ENCODE measurements at places on chromosomes 16 and 17.

GRCh38 chr17:66654106-66654740 is 180.7 kb upstream of the CACNG5 start:
- DNase-seq: no peak

GRCh38 chr17:63821804-63822203 is 5.4 kb upstream of the PSMC5 start:
- DNase-seq: no peak

- DNase-seq: no peak
Measured at GRCh38 chr16:57889522-57889921, 81.4 kb downstream of the CNGB1 start.

- no peak for DNase-seq
Measured at GRCh38 chr17:75777296-75777922, 7.2 kb upstream of the UNK start.

DNA sequence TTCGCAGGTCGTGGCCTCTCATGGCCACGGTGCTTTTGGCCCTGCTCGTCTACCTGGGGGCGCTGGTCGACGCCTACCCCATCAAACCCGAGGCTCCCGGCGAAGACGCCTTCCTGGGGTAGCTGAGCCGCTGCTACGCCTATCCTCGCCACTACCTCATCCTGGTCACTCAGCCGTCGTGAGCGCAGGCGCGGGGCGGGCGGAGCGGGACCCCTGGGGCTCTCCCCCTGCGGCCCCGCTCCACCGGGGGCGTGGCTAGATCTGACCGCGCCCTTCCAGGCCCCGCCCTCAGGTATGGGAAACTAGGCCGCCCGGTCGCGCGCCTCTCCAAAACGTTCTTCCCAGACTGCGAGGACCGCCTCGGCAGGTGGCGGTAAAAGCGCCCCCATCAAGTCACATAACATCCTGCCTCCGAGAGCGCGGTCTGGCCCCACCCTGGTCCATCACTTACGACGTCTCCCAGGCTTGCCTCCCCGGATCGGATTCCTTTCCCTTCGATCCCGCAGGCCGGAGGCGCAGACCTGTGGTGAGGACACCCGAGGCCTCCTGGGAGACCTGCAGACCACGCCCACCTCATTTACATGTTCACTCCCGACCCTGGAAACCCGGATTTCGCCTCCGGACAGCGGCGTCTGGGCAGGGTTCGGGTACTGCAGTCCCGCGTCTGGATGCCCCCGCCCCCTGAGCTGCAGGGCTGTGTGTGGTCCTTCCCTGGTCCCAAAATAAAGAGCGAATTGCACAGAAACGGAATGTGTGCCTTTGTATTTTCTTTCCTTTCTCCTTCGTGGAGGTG is 91.5 kb upstream of the TMEM97 start:
- peak; percentile 21 for DNase-seq

- no peak for DNase-seq
Measured at GRCh38 chr17:56806949-56807348, 26.8 kb downstream of the C17orf67 start.

DNA sequence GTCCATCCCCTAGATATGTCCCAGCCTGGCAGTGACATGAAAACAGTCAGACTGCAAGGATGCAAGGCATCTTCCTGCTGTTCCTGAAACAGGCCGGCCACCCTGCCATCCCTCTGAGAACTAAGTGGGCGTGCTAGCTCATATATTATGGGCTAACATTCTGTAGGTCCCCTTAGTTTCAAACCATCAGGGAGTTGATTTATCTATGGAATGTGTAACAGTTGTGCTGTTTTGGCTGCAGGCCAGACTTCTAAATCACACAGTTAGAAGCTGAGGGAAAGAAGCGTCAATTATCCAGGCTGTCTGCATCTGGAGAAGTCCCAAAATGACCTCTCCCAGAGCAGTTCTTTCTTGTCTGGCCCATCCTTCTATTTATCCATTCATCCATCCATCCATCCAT is 102.7 kb upstream of the DNAH9 start:
- no peak for DNase-seq

- DNase-seq: peak; percentile 63
Measured at GRCh38 chr17:48577946-48578615, at the start of gene HOXB4. TSS of gene HOXB4 (minus strand) at chr17:48578350. CDS start at chr17:48578319, 31 bp downstream.

DNA sequence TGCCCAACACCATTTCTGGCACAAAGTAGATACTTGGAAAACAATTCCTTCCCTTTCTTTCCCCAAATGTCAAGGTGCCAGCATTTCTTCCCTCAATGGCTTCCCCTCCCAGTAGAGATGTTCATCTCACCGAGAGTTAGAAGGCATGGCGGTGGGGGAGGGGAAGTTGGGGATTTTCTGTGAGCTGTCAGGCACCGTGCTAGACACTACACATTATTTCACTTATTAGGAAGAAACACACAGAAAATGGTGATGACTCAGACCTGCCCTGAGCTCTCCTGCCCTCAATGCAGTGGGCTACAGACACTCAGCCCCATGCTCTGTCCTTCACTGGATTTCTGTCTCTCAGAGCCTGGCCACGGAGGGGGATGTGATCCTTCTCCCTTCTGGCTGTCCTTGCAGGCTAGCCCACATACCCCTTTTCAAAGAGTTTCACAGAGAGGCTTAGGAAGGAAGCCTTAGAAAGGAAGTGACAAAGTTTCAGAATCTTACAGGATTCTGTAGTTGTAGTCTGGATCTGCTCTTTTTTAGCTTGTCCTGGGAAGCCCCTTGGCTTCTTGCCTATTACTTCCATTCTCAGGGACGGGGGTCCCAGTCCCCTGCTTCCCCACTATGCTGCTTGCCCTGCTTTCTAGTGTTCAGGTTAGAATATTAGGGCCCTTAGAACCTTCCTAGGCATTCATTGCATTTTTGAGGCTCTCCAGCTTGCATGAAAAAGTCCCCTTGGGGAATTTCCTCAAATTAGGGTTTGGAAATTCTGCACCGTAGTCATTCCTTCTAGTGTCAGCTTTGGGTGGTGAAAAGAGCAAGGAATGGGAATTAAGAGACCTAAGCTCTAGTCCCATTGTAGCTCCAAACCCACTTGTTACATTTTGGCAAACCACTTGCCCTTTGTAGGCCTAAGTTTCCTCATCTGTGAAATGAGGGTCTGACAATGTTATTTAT is 12.2 kb upstream of the CCL5 start:
- DNase-seq: peak; percentile 60

- DNase-seq: no peak
Measured at GRCh38 chr16:66801320-66802105, at the start of gene TERB1. TSS of gene TERB1 (minus strand) at chr16:66801584. CDS start at chr16:66796798, 4,786 bp downstream.

DNA sequence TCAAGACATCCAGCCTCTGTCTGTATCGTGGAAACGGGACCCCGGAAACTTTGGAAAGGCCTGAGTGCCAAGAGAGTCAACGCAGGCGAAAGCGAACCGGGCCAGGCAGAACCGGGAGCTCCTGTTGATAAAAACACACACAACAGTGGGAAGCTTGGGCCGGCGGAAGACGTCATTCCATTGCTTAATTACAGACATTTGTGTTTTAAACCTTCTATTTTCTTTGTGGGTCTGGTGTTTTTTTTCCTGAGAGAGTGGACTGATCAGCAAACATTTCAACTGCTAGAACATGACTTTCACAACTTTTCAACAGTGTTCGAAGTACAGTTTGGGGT is 878 bp upstream of the RNF157 start:
- no peak for DNase-seq

DNA sequence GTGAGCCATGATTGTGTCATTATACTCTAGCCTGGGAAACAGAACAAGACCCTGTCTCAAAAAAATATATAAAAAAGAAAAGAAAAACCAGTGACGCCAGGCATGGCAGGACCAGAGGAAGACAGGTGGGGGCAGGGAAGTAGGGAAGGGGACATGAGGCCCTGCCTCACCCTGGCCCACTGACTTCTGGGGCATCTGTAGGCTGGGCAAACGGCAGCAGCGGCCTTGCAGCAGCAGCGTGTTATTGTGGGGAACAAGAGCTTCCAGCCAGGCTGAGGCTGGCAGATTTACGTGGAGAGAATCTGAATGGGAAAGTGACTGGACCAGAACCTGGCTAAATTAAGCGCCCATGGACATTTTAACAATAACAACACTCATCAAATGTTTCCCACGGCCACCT is 19.4 kb downstream of the CMTM4 start:
- no peak for DNase-seq

DNA sequence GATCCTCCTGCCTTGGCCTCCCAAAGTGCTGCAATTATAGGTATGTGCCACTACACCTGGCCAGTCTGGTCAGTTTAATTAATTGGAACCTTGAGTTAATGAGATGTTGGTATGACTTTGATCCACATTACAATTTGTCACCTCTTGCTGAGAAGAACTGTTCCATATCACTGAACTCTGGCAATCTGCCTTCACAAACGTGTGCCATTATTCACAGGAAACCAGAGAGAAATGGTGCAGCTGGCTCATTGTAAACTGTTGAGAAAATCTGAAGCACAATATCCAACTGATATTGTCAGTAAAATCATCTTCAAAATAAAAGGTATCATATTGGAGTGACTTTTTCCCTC is 39.3 kb upstream of the YPEL2 start:
- DNase-seq: no peak

DNA sequence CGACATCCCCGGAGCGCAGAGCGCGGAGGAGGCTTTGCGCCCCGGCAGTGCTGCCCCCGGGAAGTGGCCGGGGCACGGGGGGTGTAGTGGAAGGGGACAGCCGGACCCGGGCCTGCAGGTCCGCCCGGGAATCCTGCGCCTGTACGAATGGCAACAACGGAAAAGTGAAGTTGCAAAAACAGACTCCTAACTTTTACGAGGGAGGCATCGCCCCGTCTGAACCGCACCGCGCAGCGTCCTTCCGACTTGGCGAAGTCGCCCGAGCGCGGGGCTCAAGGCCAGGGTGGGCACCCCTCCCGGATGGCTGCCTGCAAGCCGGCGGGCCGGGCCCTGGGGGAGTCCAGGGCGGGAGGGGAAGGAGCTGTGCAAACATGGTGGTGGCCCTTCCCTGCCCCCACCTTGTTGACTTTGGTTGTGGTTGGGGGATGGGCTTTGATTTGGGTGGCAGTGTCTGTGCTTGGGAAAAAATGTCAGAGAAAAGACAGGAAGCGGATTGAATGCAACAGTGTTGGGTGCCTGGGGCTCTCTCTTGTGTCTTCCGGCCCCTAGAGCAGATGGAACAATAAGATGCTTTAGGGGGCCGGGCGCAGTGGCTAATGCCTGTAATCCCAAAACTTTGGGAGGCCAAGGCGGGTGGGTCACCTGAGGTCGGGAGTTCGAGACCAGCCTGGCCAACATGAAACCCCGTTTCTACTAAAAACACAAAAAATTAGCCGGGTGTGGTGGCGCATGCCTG is 675 bp downstream of the RNF213 start:
- DNase-seq: peak; percentile 52

DNA sequence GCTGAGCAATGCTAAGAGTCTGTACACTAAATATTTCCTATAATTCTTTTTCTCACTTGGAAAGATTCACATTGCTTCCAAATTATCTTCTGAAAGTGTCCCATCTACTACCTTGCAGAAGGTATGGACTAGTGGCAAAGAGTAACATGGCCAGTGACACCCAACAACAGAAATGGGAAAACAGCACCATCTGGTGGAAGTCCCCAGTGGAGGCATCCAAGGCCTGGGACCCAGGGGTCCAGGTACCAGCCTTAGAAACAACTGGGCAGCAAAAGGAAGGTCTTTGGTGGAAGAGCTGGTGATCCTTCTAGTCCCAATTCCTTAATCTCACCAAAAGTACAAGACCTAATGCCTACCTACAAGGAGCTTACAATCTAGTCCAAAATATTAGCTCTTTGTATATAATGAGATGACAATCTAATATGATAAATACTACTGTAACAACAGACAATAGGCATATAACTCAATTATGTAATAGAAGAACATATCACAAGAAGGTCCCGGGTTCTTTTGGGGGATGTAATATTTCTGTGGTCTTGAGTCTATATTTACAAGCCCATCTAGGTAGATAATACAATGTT is 55.3 kb downstream of the SKAP1 start:
- peak; percentile 10 for DNase-seq

- no peak for DNase-seq
Measured at GRCh38 chr17:3602499-3602898, 6.7 kb downstream of the TRPV1 start.

DNA sequence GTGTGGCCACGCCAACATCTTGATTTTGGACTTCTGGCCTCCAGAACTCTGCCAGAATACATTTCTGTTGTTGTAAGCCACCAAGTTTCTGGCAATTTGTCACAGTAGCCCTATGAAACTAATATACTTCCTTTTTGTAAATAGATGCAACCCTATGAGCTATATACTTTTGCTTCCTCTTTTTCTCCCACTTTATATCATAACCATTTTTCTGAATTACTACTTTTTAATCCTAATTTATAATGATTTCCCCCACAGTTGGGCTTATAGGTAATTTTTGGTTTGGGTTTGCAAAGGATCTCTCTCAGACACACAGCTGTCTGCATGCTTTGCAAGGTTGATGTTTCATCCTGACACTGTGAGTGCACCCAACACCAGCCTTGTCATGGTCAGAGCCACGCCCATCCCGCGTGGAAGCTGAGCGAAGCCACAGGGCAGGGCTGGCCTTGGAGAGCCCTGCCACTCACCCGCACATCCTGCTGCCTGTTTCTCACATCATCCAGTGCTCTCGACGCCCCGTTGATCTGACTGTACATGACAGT is 5.8 kb downstream of the TRIM25 start:
- no peak for DNase-seq

Measured in stimulated activated CD4-positive, alpha-beta T cell treated with anti-CD3 and anti-CD28 coated beads, Interleukin-4, amount 100 ng/mL, for 1 hour (primary cell).